ENCODE measurements at places on chromosomes 11 and 22.

DNA sequence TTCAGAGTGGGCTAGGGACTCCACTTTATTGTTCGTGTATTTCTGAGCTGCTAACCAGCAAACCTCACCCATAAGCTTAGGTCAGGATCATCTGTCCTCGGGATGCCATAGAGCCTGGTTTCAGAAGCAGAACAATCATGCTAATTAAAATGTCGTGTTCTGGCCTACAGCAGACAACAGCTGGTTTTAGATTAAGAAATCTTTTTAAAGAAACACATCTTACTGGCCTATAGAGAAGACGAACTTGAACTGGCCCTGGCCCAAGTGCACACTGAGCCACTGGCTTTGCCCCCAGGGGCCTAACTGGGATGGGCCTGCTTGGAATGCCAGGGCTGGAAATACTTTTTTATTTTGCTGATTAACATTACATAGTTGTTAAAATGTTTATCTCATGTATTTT lies 63.2 kb downstream of the ALX4 start:
- DNase-seq, result no peak

DNA sequence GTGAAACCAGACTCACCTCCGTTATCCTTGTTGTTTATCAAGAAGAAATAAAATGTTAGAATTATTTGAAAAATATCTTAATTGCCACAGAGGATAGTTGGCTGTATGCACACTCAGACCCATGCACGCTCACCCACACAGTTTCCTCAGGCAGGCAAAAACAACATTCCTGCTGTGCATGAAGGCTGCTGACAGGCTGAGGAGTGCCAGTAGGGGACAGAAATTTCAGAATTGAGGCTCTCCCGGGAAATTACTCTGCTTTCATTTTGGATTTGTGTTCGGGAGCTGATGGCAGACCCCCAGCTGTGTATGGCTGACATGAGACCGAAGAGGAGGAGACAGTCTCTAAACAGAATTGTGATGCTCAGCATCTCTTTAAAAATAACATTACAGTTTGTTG lies 87.5 kb downstream of the AMOTL1 start:
- DNase-seq, result no peak

DNA sequence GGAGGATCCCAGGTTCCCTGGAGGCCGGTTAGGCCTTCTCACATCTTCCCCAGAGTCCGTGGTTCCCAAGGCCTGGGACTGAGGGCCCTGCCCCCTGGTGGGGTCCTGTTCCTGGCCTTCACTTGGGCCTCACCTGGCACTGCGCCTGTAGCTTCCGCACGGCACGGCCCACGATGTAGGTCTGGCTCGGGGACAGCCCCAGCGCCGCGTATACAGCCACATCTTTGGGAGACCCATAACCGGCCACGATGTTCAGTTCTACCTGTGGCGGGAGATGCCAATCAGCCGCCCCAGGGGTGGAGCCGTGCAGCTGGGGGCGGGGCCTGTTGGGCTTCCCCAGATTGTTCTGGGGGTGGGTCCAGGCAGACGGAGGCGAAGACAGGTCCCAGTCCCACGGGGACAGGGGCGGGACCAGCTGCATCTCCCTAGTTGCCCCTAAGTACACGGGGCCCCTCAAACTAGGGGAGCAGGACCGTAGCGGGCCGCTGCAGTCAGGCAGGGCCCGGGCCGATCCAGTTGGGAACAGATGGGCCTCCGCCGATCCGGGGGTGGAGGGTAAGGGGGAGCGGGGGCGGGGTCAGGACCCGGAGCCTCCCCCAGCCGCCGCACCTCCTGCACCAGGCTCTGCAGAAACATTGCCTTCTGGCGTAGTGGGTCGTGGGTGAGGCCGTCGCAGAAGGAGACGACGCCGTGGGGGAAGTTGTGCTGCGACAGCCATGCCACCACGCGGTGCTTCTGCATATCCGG lies 10.1 kb downstream of the AIP start:
- DNase-seq, result no peak

- DNase-seq, result no peak
Observed at GRCh38 chr22:42925598-42925997, 68.5 kb upstream of the ARFGAP3 start.

- DNase-seq, result no peak
Observed at GRCh38 chr11:64100360-64100759, 64.6 kb downstream of the FLRT1 start.

DNA sequence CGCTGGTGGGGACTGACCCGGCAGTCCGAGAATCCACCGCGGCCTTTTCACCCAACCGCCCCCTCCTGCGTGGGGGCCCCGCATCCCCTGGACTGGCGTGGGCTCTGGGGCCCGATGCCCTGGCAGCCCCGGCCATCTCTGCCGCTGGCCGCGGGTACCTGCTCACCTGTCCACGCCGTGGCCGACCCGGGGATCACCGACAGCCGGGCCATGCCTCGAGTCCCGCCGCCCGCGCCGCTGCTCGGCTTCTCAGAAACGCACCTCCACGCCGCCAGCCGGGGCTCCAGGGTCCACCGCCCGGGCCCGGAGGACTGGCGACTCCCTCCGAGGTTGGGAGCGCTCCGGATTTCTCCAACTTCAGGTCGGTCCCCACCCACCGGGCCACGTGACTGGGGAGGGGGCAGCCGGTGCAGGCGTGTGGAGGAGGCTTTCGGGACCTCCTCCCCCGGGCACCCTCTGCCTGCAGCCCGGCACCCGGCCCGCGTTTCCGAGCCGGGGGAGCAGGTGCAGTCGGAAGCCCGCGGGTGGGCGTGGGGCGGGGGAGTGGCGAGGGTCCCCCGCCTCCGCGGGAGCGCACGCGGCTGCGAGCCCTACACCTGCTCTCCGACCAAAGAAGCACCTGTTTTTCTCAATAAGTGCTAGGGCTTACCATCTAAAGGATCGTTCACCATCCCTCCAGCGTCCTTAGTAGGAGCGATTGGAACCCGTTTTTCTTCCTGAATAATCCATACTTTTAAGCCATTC lies 554 bp upstream of the NRIP3 start:
- no peak for DNase-seq

GRCh38 chr11:108958368-108959104 lies 293.7 kb downstream of the DDX10 start:
- no peak for DNase-seq
